Fibroblast of upper back skin (primary cell): ENCODE measurements at places on chromosomes 1 and 21.

- DNase-seq, result no peak
Observed at GRCh38 chr1:119737040-119737682, 25.4 kb downstream of the PHGDH start.

GRCh38 chr1:208000504-208000903, 89.6 kb upstream of the CD34 start:
- no peak for DNase-seq

GRCh38 chr1:173241528-173242347, 34.6 kb upstream of the TNFSF4 start:
- no peak for DNase-seq

DNA sequence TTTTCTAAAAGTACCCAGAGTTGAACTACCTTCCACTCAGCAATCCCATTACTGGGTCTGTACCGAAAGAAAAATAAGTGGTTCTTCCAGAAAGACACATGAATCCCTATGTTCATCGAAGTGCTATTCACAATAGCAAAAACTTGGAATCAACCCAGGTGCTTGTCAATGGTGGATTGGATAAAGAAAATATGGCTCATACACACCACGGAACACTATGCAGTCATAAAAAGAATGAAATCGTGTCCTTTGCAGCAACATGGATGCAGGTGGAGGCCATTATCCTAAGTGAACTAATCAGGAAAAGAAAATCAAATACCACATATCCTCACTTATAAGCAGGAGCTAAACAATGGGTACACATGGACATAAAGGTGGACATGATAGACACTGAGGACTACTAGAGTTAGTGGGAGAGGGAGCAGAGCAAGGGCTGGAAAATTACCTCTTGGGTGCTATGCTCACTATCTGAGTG, 32.9 kb upstream of the JUN start:
- peak; percentile 34 for DNase-seq
